ENCODE measurements at places on chromosomes 3 and 15. TPM values are rescaled to one million over a fixed set of nuclear protein-coding genes. Genes with fewer than 3 reads are reported as not detected.

- no peak for DNase-seq
Observed at GRCh38 chr15:74535388-74536084, 5.5 kb upstream of the ARID3B start.

- DNase-seq: no peak
Observed at GRCh38 chr15:85179700-85180099, 198.0 kb downstream of the PDE8A start.

DNA sequence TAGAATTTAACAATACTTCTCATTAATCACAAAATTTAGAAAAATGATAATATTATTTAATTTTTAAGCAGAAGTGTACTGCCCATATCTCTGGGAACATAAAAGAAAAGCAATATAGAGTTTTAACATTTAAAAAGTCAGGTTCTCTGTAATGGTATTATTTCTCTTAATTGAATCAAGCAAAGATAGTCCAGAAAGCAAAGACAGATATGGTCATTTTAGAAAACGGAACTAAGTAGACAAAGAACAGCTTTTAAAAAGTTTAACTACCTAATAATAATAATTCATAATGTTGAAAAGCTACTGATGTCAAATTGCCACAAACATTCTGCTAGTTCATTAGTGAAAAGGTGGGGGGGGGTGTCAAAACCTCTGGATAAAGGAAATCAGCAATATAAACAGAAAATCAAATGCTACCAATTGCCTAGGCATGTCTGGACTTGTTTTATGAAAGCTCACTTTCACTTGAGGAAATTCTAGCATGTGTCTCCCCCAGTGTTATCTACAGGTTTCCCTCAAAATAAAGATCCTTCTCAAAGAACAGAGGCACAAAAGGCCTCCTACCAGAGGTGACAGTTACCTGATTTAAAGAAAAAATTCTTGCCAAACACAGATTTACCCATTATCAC lies 1.7 kb downstream of the ZMAT3 start:
- DNase-seq: no peak

GRCh38 chr15:99180086-99180963 lies 69.1 kb downstream of the TTC23 start:
- DNase-seq: no peak

DNA sequence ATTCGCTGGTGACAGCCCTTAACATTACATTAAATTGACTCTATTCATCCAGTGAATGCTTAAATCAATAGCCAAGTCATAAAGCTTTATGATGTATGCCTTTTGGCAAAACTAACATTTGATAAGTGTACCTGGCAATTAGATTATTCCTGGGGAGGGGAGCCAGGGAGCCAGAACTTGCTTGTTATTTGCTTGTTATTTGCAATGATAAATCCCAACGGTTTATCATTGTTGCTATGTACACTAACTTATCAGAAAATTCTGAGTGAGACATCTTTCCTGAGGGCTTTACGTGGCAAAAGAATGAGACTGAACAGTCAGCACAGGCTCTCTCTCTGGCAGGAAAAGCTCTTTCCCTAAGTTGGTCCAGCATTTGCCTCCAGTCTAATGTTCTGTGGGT lies 35.8 kb upstream of the FBN1 start:
- DNase-seq: no peak

DNA sequence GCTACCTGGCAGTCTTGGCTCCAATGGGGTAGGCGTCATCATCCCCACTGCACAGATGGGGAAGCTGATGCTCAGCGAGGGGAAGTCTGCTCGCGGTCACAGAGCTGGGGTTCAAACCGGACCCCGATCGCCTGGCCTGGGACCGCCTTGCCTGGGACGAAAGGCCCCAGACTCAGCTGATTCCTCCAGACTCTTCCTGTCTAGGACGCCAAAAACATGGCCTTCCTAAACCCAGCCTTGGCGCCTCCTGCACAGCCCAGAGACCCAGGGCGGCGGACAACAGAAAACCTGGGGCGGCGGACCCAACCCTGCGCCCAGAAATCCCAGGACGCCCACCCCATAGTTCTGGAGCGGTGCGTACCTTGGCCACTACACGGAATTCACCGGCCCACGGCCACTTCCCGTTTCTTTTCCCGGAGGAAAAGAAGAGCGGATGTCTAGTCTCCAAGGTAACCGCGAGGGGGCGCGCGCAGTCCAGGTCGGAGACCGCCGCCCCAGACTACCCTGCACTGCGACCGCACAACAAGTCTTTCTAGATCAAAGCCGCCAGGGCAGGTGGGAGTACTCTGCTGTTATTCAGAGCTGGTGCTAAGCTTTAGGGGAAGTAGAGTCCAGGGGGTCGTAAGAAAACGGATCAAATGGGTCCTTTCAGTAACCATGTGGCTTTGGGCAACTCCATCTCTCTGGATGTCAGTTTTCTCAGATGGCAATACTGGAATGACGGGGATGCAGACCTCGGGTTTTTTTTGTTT lies 4.9 kb upstream of the IL17RD start:
- DNase-seq: peak; percentile 87

DNA sequence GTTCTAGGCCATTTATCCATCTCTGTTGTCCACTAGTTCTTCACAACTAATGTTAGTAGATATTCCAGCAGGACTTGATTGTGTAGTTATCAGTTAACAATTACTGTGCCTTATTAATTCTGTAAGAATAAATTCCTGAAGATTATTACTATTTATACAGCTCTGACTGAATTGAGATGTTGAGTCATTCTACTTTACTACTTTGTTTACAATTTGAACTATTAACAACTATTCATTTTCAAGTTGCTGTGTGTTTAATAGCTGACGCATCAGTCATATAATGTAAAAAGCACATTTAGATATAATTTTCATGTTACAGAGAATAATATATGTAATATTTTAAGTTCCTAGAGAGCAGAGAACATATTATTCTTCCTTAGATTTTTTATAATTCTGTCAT lies 21.1 kb downstream of the DZIP3 start:
- no peak for DNase-seq

- DNase-seq: peak; percentile 64
Observed at GRCh38 chr3:100033903-100034471, 80.3 kb downstream of the FILIP1L start.

GRCh38 chr3:66394019-66394752 lies 106.6 kb downstream of the LRIG1 start:
- DNase-seq: no peak

DNA sequence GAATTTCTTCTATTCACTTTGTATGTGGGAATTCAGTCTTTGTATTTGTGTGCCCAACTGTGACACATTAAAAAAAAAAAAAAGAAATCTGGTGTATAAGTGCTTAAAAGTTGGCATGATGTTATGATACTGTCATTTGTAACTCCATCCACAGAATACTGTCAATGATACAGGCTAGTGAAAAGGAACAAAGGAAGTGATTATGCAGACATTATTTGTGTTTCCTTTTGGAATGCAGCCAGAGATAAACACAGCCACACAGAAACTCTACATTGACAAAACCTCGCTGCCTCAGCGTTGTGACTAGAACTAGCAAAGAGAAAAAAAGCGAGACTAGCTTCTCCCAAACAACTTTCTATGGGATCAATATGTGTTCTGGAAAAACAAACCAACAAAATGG lies 519.2 kb upstream of the AGTR1 start:
- peak; percentile 15 for DNase-seq

- no peak for DNase-seq
Observed at GRCh38 chr3:106212665-106213222, 343.9 kb upstream of the CBLB start.

- no peak for DNase-seq
Observed at GRCh38 chr3:46141813-46142212, 66.3 kb downstream of the CCR1 start.

- DNase-seq: no peak
Observed at GRCh38 chr3:42736531-42736930, 33.9 kb upstream of the HHATL start.

- no peak for DNase-seq
Observed at GRCh38 chr15:89575656-89576416, 567 bp downstream of the TICRR start.

GRCh38 chr15:29111705-29112281 lies 157.8 kb downstream of the NSMCE3 start:
- DNase-seq: no peak

RFC4 gene
- 21.8 TPM for total RNA-seq

VEPH1 gene
- 7.8 TPM for total RNA-seq

KBTBD13 gene
- total RNA-seq: 2.6 TPM

EIF4E3 gene
- 15.3 TPM for total RNA-seq

WDR93 gene
- not detected for total RNA-seq

PLCH1 gene
- total RNA-seq: 3.1 TPM

All from tongue (tissue), 3 donors.